ENCODE measurements at places on chromosomes 7 and 10.

- no peak for DNase-seq
Observed at GRCh38 chr7:40921589-40922315, 781.1 kb downstream of the INHBA start.

- no peak for DNase-seq
Observed at GRCh38 chr7:135522509-135522908, 12.6 kb upstream of the CNOT4 start.

- no peak for DNase-seq
Observed at GRCh38 chr7:34365611-34366010, 292.4 kb upstream of the NPSR1 start.

- DNase-seq, result no peak
Observed at GRCh38 chr7:99422186-99422585, 13.4 kb downstream of the BUD31 start.

DNA sequence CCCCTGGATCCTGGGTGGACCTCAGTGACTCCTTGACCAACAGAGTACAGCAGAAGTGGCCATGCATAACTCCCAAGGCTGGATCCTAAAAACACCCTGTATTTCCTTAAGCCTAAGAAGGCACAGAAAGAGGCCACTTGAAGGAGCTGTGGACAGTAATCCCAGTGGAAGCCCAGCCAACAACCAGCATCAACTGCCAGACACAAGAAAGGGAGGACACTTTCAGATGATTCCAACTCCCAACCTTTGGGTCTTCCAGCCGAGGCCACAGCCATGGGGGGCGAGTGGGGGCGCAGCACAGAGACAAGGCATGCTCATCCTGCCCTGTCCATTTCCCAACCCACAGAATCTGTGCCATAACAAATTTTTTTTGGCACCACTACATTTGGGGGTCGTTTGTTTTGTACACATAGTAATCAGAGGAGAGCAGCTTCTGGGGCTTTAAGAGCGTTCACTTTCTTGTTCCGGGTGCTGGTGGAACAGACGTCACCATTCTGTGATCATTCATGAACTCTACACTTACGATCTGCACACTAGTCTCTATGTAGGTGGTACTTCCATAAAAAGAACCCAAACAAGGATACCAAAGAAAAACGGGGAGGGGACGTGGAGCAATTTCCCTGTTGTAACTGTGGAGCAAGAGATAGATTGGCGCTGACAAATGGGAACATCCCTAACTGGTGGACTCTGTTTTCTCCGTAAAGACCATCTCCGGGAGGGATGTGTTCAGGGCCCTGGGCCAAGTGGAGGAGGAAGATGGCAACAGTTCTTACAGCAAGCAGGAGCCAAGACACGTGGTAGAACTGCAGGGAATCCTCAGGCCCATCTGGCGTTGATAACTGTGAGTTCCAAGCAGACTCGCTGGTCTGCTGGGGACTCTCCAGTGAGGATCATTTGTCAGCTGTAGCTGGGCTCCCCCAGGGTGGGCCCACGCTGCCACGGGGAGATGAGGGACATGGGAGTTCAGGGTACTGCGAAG is 6.0 kb upstream of the SLC29A3 start:
- DNase-seq, result no peak

GRCh38 chr7:27224983-27225934 is 17.3 kb upstream of the EVX1 start:
- no peak for DNase-seq

DNA sequence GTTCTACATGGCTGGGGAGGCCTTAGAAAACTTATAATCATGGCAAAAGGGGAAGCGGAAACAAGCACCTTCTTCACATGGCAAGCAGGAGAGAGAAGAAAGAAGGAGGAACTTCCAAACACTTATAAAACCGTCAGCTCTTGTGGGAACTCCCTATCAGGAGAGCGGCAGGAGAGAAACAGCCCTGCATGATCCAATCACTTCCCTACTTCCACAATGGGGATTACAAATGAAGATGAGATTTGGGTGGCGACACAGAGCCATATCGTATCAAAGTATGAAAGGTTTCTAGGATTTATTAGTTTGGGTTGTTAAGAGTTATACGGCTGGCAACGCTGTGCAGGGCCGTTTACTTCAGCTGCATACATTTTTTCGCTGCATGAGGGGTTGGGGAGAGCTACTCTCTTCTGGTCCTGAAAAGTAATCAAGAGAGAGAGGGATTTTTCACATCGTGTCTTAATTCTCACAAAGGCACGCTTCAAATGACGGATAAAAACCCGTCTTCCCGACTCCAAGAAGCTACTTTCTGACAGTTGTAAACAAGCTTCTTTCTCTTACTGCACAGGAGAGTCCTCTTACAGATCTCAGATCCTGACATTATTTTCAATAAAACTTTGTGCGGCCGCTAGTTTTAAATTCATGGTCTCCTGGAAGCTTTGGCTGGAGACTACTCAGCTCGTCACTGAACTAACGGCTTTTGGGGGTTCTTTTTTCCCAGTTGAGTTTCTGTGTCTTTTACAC is 751 bp upstream of the GTPBP10 start:
- no peak for DNase-seq

DNA sequence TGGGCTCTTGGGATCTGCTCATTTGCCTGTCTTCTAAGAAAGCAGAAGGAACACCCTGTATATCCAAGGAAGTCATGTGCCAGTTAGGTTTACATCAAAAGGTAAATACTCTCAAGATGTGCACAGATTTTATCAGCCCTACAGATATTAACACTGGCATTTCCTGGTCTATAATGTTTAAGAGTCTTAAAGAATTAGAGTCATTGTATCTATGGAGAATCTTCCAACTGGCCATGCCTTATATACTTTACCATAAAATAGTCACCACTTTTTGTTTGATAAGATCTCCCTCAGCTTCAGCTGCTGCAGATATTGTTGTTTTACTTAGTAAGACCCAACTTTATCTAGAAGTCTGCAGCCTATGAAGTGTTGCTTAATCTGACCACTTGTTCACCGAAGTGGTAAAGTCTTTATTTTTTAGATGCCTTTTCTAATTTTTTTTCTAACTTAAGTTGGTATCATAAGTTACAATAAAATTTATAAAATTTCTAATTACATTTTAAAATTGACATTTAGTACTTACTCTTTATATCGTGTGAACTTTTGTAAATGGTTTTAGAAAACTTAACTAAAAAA is 58.5 kb downstream of the CPED1 start:
- no peak for DNase-seq

DNA sequence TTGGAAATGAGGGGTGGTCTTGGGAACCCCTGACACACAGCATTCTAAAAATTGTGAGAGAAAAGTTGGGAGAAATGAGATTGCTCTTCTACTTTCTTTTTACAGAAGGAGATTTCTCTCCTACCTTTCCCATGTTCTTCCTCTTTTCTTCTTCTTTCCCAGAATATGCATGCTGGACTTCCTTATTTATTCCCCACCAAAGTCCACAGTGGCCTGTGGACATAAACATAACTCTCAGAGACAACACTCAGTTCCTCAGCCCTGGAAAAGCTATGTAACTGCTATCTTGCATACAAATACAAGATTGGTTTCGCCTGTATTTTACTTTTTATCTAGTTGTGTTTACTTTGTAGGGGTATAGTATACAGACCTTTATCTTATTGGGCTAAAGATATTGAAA is 54.6 kb upstream of the C1GALT1 start:
- no peak for DNase-seq

DNA sequence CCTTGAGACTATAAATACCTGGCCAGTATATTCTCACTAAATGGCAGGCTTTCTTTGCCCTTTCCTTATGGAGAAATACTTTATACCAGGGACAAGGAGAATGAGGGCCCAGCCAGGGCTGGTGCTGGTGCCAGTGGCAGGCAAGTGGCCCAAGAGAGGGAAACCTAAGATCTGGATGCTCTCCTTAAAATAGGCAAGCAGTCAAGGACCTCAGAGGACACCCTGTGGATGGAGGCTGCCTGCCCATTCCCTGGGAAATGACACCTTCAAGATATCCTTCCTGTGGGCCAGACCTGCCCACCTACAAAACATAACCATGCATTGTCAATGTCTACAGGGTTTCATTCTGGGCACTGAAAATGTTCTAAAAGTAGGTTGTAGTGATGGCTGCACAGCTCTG is 29.1 kb downstream of the POLR3A start:
- no peak for DNase-seq

- DNase-seq, result no peak
Observed at GRCh38 chr10:87593702-87594101, 66.0 kb upstream of the PAPSS2 start.

GRCh38 chr10:117242463-117242832 is 1.5 kb downstream of the SLC18A2 start:
- DNase-seq, result no peak

GRCh38 chr10:133090654-133091053 is 2.9 kb downstream of the ADGRA1 start:
- no peak for DNase-seq

- no peak for DNase-seq
Observed at GRCh38 chr7:32936689-32937088, 20.6 kb upstream of the FKBP9 start.

DNA sequence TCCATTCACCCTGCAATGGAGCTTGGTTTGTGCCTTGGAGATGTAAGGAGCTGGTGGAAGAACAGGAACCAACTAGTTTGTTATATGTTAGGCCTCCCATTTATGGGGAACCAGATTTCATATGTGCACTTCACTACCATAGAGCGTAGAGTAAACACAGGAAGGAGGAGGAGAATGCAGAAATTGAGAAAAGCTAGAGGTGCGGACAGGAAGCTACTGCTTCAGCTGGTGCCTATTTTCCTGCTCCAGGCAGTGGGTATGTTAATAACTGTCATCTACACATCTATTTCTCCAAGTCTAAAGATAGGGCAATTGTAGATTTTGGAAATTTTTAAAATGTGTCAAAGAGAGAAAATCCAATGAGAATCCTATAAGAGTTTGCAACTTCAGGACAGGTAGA is 482.2 kb downstream of the PLXDC2 start:
- DNase-seq, result no peak

DNA sequence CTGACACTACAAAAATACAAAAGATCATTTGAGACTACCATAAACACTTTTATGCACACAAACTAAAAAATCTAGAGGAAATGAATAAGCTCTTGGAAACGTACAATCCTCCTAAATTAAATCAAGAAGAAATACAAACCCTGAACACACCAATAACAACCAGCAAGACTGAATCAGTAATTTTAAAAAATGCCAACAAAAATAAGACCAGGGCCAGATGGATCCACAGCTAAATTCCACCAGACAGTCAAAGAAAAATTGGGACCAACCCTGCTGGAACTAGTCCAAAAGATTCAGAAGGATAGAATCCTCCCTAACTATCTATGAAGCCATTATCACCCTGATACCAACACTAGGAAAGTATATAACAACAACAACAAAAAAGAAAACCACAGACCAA is 277.4 kb downstream of the AGMO start:
- no peak for DNase-seq

DNA sequence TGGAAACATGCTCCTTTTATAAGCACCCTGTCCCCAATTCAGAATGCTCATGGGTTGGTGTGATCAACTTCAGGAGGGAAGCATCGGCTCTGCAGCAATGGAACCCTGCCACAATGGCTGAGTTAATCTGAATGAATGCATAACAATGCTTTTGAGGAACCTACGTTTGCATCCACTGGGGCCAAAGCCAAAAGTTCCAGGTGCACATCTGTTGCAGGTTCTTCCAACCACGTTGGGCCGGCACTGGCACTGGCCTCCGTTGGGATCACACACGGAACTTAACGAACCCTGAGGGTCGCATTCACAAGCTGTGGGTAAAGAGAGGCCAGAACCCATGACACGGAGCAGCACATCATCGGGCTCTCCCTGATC is 43.4 kb downstream of the LAMB1 start:
- no peak for DNase-seq

DNA sequence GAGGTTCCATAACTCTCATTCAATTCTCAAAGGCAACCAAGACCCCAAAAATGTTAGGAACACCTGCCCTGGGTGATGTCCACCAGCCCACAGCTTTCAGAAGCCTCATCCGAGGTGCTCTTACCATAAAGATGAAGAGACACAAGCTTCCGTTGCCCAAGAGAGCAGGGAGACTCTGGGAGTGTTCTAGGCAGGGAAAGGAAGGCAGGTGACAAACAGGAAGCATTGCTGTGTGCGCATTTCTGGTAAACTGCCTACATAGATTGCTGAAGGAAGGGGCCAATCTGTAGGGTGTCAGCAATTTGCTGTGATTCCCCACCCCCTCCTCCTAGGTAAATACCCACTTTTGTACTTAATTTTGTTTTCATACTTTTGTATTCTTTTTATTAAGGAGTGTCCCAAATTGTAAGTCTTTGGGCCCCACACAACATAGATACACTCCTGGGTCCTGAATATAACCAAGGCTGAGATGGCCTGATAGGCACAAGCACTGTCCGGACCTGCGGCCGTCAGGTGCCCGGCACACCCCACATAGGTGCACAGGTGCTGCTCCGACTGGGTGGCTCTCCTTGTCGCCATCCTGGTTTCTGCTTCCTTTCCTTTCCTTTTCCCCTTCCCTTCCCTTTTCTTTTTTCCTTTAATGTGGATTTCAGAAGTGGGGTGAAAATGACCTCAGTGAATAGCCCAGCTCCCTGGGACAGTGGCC is 51.4 kb upstream of the SMNDC1 start:
- no peak for DNase-seq

DNA sequence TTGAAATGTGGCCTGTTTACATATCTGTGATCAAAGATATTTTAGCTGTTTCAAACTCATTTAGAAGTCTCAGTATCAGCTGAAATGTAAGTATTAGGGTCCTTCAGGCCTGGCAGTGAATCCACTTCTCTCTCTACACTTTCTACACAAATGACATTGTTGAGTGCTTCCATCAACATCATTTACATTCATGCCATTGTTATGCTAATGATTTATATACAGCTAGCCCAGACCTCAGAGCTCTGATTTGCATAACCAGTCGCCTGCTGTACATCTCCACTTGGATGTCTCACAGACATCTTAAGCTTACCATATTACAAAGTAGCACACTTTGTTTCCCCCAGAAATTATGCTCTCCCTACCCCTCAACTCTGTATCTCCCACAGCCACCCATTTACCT is 71.6 kb downstream of the GSDME start:
- no peak for DNase-seq

DNA sequence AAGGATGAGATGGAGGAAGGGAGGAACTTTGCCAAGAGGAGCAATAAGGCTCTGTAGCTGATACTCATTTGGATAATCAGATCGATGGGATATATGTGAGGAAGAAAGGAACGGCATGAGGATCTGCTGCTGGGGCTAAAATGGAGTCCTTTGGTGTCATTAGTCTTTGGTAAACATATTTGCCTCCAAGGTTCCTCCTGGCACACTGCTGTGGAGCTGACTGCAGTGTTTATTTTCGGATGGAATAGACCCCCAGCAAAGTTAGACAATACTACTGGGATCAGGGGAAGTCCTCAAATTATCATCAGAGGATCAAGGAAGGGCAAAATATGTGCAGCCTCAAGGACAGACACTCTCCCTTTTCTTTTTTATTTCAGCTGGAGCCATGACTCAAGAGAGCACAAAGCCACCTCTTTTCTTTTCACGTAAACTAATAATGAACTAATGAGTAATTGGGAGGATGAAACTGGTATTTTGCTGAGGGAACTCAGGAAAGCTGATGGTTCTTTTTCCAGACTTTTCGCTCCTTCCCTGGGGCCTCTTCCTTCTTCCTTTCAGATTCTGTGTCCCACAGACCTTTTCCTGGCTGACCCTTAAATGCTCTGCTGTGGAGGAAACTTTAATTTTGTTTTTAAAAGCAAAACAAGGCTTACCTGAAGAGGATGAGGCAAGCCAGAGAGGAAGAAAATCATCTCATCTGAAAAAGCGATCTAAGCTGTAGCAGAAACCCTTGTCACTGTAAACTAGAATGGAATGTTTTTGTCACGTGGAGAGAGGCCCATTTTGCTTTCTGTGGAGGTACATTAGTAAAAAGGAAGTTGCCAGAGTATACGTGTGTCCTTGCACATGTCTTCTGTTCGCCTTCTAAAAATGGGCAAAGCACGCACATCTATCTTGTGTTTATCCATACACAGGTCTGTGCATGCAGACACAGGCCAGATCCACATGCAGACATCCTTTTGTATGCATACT is 33.3 kb downstream of the LRMDA start:
- DNase-seq, result no peak
